ENCODE measurements at places on chromosomes 1 and 21.

- no peak for DNase-seq
Measured at GRCh38 chr1:193537266-193538002, 351.0 kb upstream of the B3GALT2 start.

DNA sequence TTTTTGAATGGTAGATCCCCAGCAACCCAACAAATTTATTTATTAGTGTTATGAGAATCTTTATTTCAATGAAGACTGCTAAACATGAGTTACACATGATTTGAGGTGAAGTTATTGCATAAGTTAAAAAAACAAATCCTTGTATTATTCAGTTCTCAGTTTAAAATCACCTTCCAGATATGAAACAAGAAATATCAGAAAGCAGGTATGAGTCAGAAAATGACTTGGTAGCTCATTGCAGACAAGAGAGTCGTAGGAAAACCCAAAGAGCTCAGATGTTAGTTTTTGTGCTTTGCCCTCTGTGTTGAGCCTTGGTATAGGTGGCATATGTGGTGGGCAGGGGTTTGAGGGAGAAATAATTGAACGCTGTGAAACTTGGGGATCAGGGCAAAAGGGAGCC lies 339.4 kb downstream of the BRINP3 start:
- no peak for DNase-seq

DNA sequence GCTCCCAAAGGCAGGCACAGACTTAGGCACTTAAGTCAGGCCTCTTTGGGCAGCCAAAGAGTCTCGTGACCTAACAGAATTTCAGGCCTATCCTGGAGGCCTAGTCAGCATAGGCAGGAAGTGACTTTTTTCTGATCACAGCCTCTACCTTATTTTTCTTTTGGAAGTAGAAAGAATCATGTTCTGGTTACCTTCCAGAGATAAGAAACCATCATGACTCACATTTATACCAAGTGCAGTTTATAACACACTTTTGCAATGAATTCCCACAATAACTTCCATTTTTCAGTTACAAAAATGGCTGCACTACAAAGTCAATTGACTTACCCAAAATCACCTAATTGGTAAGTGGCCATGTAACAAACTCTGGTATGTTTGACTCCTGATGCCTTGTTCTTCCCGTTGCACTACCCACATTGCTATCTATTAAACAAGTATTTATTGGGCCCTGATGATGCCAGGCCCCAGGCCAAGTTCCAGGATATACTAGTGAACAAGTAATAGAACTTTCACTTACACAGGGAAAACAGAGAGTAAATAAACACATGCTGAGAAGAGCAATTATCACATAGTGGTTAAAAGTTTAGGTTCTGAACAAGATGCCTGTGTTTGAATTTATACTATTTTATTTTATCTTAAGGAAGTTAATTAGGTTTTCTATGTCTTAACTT lies 74.3 kb downstream of the SH3GLB1 start:
- no peak for DNase-seq

GRCh38 chr1:19209439-19209989 lies 552 bp downstream of the UBR4 start:
- no peak for DNase-seq

DNA sequence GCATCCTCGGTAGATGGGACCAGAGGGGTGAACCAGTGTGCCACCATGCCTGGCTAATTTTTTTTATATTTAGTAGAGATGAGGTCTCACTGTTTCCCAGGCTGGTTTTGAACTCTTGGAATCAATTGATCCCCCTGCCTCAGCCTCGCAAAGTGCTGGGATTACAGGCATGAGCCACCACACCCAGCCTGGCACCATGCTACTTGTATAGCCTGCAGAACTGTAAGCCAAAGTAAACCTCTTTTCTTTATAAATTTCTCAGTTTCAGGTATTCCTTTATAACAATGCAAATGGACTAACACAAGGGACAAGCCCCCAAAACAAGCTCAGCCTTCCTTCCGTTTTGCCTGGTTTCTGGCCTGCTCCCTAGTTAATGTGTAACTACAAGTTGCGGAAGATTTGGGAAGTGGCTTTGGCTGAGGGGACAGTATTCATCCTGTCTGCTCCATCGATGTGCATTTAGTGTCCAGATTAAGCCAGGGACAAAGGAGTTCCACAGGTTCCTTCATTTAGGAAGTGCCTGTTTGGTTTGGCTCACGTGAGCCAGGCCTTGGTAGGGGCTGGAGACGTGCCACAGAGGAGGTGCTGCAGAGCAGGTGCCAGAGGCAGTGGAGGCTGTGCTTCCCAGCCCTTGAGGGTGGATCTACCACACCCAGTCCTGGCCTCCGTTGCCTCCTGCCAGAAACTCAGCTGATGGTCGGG lies 4.4 kb downstream of the AVPR1B start:
- DNase-seq, result no peak

DNA sequence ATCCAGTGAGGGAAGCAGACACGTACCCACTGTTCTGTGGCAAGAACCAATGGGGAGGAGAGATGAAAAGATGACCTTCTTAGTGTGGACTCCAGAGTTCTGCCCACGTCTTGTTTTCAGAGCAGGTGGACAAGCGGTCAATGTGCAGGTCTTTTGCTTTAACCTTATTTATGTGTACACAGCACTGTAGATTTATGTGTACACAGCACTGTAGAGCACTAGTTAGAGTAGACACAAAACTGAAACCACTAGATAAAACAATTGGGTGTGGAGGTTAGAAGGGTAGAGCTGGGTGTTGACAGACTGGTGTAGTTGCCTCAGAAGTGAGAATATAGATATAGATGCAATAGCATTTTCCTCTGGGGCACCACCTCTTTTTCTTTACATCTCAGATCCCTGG lies 150.0 kb downstream of the MAGI3 start:
- DNase-seq, result no peak

DNA sequence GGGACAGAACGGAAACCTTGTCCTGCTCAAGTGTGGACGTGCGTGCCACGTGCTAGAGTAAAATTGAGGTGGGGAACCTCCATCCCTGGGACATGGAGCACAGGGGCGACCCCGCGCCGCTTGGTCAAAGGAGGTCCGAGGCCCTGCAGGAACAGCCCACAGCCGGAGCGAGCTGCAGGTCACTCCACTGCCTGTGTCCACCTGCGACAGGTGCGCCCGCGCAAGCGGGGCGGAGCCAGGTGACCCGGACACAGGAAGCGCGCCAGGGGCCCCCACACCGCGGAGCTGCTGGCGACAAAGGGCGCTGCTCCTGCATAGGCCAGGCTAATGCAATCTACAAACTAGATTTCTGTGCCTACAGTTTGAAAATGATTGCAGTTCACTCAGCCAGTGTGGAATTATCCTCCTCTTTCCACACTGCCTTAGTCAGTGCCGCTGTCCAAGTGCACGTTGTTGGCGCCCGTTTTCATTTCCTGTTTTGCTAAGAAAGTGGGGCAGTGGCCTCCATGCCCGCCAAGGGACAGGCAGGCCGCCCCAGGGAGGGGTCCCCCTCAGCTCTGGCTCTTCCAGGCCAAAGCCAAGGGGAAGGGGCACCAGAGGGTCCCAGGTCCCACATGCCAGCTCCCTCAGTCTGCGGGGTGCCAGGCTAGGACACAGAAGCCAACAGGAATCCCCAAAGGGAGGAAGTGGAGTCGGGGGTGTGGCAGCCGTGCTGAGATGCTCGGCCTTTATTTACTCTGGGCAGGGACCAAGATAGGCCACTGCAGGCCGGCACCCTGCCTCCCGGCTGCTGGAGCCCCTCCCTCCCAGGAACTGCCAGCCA lies 4.3 kb upstream of the NADK start:
- no peak for DNase-seq

DNA sequence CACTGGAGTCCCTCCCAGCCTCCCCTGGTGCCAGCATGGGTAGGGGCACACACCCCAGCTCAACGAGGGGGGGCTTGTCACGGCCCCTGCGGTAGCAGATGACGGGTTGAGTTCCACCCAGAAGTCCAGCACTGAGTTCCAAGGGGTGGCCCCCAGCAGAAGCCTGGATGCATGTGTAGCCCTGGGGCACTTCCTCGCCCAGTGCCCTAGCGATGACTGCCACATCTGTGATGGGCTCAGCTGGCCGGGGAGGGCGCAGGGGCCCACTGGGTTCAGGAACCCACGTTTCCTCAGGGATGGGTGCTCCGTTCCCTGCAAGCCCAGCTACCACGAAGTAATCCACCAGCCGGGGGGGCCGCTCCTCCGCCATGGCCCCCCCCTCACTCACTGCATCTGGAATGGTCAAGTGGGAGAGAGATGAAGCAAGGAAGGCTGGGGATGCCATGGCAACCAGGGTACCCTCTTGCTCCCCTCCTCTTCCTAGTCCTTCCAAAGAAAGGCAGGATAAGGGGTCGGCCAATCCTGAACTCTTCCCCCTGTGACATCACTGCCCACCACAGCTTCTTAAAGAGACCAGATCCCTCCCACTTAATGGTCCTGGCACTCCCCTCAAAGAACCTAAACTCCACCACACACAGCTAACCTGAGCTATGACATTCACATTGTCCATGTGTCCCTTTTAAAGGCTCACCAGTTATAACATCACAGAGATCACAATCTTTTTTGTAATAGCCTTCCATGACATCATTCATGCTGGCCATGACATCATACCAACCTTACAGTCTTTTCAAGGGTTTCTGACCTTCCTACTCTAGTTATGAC lies 2.3 kb downstream of the DENND4B start:
- no peak for DNase-seq

DNA sequence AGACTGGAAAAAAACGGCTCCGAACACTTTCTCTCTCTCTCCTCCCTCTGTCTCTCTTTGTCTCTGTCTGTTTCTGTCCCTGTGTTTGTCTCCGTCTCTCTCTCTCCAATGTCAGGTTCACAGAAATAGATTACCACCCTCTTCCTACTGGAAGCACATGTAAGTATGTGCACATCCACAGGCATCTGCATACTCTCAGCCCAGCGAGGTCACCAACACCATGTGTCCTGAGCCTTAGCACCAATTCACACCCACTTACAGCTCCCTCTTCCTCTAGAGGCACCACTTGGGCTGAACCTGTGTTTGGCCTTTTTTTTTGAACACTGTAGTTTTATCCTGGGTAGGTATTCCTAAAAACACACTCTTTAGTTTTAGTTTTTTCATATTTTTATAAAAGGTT lies 130.5 kb downstream of the ETS2 start:
- DNase-seq, result no peak

- DNase-seq, result no peak
Measured at GRCh38 chr21:15742052-15742670, 12.4 kb downstream of the USP25 start.

- DNase-seq, result no peak
Measured at GRCh38 chr1:80385650-80386049, 1379.1 kb upstream of the ADGRL4 start.

- no peak for DNase-seq
Measured at GRCh38 chr1:219798283-219799030, 129.9 kb downstream of the SLC30A10 start.

GRCh38 chr1:92826792-92827191 lies 5.0 kb upstream of the RPL5 start:
- DNase-seq, result no peak

DNA sequence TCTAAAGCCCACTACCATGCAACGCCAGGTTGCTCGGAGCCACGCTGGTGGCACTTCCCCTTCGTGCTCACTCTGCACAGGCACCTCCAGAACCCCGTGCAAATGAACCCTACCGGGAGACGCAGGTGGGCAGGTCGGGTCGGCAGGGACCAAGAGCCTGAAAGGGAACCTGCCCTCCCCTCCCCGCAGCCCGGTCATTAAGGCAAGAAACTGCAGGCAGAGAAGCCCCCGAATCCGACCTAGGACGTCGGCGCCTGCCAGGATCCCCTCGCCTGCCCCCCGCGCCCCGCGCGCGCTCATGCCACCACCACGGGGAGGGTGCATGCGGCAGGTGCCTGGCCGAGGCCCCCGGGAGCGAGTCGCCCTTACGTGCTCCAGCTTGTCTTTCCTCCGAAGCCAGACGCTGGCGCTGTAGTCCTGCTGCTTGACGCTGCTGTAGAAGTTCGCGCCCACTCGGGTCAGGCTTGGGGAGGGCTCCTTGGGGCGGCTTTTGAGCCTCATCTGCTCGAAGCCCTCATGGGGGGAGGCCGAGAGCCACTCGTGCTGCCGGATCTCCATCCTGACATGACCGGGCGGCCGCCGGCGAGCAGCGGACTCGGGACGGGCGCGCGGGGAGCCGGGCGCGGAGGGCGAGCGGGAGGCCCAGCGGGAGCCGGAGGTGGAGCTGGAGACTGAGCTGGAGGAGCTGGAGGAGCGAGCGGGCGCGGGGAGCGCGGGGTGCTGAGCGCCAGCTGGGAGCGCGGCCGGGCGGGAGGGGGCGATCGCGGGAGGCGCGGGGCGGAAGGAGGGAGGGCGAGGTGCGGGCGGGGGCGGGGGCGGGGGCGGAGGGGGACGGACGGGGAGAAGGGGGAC lies 552 bp downstream of the PLD5 start:
- no peak for DNase-seq

GRCh38 chr21:44618504-44618903 lies 6.6 kb downstream of the KRTAP10-8 start:
- DNase-seq, result no peak

- DNase-seq, result no peak
Measured at GRCh38 chr1:44511363-44511762, 106.3 kb downstream of the RNF220 start.

DNA sequence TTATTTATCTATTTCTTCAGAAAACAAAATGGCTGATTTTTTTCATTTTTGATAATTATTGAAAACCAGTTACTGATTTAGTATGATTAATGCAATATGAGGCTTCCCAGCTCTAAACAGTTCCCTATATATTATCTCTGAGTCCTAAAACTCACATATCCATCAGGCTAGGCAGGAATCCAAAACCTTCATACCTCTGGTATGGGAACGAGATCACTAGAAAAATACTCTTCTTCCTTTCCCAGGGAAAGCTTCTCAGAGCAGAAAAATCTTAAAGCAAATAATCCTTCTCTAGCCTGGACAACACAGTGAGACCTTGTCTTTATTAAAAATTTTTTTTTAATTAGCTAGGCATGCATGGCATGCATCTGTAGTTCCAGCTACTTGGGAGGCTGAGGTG lies 42.5 kb downstream of the KDM5B start:
- DNase-seq, result no peak

GRCh38 chr1:33970148-33970825 lies 106.4 kb downstream of the HMGB4 start:
- no peak for DNase-seq

DNA sequence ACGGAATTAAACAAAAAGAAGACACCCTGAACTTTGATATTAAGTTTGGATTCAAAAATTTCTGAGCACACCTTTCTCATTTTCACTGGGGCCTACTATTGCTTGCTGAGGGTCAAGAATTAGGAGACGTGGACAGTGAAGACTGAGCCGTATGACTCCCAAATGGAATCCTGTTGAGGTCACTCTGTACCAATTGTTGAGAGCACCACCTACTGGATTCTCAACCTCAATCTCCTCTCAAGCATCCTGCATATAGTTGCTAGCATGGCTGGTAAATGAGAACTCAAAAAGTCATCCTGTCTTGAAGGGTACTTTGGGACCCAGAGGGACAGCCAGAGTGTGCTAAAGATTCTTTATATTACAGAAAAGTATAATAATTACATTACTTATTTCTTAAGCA lies 20.2 kb upstream of the MTR start:
- DNase-seq, result no peak

DNA sequence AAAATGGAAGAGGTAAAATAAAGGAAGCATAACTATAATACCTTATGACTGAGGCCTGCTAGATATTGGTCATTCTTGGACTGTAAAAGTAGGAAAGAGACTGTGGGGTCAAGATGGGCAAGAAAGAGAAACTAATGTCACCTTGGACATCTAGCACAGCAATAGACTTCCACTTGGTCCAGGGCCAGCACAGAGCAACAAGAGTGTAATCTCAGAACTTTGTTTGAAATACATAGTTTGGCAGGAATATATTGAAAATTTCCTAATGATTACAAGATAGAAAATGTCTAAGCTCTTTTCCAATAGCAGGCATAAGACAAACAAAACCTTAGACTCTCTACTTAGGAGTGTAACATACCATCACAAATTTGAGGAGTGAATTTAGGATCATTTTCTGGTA lies 4.6 kb downstream of the LRRC8C start:
- no peak for DNase-seq

All from brain pericyte (primary cell).